ENCODE measurements at places on chromosomes 4 and X. TPM values are rescaled to one million over a fixed set of nuclear protein-coding genes. Genes with fewer than 3 reads are reported as not detected.

Gene SMIM31
- not detected for total RNA-seq

Gene ATP1B4
- total RNA-seq: not detected

Gene PAGE5
- total RNA-seq: not detected

GRCh38 chr4:189804894-189805293 lies 135.8 kb upstream of the FRG1 start:
- DNase-seq: no peak

DNA sequence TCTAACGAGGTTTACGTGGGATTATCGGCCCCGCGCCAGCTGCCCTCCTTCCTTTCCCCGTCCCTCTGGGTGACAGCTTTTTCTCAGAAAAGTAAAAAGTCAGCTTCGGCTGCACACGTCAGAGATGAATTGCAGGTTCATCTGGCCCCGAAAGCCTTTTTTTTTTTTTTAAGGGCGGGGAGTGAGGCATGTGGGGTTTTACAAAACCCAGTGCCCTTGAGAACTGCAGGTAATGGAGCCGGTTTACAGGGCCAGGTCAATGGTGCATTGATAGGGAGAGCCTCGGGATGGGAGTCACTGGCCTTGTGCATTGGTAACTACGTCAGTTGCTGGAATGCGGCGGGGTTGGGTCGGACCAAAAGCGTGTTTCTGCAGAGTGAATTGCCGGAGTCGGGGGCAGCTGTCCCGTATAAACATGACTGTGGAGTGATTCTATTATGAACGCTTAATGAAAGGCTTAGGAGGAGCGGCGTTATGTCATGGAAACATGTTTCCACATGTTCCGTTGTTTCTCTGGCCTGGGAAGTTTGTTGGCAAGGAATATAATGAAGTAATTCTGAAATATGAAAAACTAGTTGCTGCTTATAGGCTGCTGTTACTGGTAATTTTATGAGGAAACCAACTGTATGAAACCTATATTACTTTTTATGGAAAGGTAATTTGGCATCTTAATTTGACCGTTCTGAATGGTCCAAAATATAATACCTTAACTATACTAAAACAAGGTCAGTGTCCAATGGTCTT lies 1.1 kb downstream of the HSPA4L start:
- peak; percentile 93 for DNase-seq

DNA sequence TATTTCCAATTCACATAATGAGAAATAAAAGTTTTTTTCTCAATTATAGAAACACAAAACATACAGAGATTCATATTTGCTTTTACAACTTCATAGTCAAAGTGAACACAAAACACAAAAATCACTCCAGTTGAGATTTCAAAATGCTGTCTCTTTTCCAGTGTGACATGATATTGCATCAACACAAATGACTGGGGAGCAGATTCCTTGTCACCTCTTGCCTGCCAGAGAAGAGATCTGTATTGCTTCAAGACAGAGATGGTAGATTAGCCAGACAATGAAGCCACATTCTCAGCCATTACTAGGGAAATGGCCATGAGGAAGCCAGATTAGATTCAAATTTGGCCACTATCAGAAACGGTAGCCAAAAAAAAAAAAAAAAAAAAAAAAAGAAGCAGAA lies 2313.1 kb upstream of the AGA start:
- no peak for DNase-seq

DNA sequence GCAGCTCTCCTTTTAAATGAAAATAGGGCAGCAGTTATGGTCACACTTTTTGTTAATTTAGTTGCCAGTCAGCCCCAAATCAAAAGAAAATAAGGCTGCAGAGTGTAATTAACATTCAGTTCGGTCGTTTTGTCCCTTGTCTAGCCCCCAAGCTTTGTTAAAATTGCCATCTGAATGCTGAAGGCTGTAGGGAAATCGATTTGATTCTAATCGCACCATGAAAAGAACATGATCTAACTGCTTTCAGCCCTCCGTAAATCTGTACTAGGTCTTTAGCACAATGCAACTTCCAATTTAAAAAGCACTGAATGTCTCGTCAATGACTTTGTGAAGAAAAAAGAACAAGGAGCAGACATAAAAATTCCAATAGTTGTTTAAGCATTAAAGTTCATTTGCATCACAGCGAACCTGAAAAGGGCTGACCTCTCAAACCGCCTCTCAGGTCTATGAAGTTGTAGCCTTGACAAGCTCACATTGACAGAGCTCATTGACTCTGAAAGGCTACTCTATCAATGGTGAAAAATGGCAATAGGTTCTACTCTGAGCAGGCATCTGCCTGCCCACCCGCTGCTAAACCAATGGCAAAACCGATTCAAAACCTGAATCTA lies 48.9 kb downstream of the CHIC2 start:
- DNase-seq: no peak

DNA sequence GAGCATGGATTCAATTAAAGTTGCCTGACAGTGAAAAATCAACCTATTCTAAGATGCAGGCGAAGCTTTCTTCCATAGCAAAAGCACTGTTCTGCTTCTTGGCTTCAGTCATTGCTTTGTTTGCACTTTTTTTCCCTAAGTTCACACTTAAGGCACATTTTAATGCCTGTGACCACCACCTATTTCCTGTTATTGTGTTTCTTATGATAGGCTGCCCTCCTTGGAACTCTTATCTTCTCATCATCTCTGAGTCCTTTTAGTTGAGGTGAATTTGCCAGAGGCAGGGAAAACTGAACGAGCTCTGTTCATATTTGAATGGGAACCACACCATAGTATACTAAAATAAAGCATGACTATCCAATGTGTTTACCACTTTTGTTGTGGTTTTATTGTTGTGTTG lies 119.8 kb downstream of the SPCS3 start:
- no peak for DNase-seq

GRCh38 chr4:108959491-108959890 lies 196.6 kb upstream of the ETNPPL start:
- DNase-seq: no peak

DNA sequence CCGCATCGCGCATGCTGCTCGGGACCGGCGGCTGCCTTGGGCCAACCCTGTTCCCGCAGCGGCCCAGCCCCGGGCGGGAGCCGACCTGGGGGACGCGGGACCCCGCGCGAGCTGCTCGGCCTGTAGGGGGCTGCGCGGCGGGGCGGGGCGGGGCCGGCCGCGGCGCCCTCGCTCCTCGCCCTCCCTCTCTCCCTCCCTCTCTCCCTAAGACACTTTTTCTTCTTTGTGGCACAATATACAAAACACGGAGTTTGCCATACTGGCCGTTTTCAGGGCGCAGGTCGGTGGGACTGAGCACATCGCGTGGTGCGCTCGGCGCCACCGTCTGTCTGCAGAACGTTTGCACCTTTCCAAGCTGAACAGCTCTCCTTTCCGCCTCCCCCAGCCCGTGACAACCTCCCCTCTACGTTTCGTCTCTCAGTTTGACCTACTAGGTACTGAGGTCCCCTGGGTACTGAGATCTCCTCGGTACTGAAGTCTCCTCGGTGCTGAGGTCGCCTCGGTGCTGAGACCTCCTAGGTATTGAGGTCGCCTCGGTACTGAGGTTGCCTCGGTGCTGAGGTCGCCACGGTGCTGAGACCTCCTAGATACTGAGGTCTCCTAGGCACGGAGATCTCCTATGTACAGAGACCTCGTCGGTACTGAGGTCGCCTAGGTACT lies 261.1 kb upstream of the PLCXD1 start:
- peak; percentile 59 for DNase-seq

GRCh38 chr4:2263926-2264321 lies 2.0 kb upstream of the MXD4 start:
- DNase-seq: no peak

DNA sequence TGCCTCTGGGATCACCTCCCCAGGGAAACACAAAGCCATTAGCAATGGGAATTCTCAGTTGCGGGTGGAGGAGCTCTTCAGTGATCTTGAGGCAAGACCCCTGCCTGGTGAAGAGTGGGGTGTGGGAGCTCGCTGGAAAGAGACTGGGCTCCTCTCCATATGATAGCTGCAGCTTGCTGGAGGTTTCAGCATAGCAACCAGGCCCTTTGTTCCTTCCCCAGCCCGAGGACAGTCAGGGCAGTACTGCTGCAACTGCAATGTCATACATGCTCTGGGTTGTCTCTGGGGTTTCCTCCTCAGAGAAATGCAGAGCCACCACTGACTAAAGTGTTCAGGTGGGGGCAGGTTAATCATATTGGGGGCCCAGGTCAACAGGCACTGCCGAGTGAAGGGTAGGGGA lies 81.3 kb downstream of the ARHGAP24 start:
- no peak for DNase-seq

DNA sequence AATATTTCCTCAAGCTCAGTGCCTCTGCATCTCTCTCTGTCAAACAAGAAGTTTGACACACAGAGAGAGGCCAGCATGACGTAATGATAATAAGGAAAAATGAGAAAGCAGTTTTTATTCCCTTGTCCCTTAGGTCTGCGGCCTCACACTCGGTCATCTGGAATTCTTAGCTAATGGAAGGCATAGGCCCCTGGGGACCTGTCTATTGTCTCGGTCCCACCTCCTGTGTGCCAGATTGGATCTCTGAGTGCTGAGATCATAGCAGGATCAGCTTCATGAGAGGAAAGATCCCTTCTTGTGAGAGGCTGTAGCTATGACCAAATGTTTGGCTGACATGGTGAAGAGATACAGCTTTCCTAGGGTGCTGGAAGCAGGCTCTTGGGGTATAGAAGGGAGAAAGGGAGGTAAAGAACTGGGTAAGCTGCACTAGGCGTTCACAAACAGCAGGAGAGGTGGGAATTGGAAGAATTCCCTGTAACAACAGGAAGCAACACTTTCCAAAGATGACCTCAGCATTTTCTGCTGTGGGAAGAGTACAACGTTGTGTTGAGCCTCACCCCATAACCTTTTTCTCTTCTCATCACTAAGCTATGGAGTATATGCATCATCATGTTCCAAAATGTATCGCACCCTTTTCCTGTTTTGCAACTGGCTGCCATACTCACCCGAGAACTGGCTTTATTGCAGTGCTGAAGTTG lies 20.2 kb downstream of the TMEM31 start:
- DNase-seq: no peak

- DNase-seq: no peak
Measured at GRCh38 chr4:20408611-20409010, 156.9 kb downstream of the SLIT2 start.

DNA sequence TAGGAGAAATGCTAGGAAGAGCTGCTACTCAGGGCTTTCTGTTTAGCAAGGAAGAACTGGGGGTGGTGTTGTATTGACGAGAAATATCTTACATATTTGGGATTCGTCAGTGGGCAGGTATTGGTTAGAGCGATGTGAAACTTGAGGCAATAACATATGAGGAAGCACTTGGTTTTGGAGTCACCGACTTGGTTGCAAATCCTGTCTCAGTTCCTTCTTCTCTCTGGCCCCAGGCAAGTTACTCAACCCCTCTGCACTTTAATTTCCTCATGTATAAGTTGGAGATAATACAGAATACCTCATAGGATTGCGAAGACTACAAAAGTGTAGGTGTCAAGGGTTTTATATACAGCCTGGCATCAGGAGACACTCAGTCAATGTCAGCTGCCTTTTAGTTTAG lies 34.1 kb downstream of the GPAT3 start:
- no peak for DNase-seq

GRCh38 chr4:26032630-26033317 lies 118.8 kb downstream of the SMIM20 start:
- DNase-seq: no peak

DNA sequence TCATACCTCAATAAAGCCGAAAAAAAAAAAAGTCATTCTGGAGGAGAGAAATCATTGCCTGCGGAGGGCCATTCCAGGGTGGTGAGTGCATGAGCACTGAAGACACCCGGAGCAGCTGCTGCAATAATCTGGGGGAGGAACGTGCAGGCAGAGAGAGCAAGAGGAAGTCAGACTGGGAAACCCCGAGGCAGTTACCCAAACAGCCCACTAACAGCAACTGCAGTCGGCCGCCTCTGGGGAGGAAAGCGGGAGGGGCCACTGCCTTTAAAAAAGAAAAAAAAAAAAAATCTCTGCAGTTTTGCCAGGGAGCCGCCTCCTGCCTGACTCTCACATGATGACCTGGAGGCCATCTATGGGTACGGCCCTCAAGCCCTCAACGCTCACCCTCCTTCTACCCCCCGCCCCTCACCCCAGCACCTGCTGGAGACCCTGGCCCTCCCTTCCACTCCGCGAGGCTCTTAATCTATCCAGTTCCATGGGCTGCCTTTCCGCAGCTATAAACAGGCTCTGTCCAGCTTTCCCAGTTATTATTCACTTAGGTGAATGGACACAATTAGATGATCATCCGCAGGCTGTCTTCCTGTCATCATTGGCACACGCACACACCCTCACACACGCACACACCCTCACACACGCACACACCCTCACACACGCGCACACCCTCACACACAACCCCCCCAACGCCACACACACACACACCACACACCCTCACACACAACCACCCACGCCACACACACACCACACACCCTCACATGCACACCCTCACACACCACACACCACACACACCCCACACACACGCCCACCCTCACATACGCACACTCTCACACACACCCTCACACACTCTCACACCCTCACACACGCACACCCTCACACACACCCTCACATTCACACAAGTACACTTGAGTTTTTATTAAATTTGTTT lies 3.4 kb upstream of the AVPR2 start:
- DNase-seq: peak; percentile 24

GRCh38 chr4:33923469-33923868 lies 2320.8 kb downstream of the ARAP2 start:
- no peak for DNase-seq
